Urothelium cell line (cell line): ENCODE measurements at places on chromosomes 7 and 10.

GRCh38 chr10:124180044-124180745, 86.8 kb upstream of the CHST15 start:
- DNase-seq, result no peak

GRCh38 chr10:10259013-10259412, 758.7 kb upstream of the CELF2 start:
- DNase-seq, result no peak

- no peak for DNase-seq
These were observed 122.3 kb downstream of the WDR37 start for GRCh38 chr10:1178506-1178905.

GRCh38 chr7:19001854-19002253, 115.6 kb downstream of the TWIST1 start:
- DNase-seq, result no peak

DNA sequence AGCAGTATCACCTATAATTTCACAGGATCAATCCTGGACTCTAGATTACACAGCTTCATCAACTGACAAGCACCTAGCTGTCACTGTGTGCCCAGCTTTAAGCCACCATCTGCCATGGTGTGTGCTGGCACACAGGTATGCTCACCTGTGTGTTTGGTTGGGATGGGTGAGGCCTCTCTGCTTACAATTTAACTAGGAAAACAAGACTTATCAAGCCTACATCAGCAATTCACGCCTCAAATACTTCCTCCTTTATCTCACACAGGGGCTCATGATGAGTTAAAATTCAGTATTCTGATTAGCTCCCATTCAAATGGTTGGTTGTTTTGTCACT, 608.2 kb downstream of the PARD3 start:
- no peak for DNase-seq

DNA sequence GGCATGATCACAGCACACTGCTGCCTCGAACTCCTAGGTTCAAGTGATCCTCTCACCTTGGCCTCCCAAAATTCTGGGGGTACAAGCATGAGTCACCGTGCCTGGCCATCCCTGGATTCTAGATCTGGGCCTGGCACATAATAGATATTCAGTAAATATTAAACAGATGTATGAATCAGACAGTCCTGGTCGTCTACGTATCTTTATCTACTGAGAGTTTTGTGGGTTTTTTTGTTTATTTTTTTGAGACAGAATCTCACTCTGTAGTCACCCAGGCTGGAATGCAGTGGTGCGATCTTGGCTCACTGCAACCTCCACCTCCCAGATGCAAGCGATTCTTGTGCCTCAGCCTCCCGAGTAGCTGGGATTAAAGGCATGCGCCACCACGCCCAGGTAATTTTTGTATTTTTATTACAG, 24.3 kb upstream of the ITGB1 start:
- no peak for DNase-seq

DNA sequence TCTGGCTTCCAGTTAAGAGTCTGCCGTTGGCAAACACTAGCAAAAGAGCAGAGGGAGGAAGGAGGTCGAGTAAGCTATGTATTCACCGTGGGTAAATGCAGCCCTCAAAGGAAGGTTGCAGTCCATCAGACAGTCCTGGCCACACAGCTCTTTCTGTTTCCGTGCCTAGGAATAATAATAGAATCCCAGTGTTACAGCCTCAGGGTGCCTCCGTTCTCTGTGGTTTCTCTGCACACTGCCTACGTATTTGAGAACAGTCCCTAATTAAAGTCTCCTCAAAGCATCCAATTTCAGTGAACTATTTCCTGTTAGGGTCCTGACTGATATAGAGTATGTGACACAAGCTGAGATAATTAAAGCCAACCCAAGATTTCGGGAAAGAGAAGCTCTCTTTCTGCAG, 176.7 kb downstream of the GPAM start:
- DNase-seq, result no peak

- DNase-seq, result peak; percentile 23
These were observed 25.7 kb downstream of the FAM13C start for GRCh38 chr10:59336632-59337031.

GRCh38 chr10:122244001-122244975, 26.8 kb upstream of the BTBD16 start:
- DNase-seq, result no peak
